ENCODE measurements at places on chromosomes 2 and 18.

GRCh38 chr2:224014336-224014735 is 24.8 kb downstream of the SERPINE2 start:
- DNase-seq = no peak

- no peak for DNase-seq
Observed at GRCh38 chr2:234145511-234145910, 95.0 kb downstream of the SPP2 start.

DNA sequence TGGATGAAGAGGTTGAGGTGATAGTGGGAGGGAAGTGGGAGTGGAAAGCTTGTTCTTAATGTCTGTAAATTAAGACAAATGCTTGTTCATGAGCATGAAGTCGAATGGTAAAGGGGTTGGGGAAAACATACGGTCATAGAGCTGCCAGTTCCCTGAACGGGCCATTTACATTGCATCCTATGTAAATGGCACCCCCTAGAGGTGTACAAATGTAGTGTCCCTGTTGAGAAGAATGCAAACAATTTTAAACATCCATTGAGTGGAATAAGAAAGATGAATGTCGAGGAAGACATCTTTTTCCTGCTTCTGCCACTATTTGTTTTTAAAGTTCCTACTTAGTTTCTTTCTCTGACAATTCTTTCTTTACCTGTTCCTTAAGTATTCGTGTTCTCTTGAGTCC is 155.7 kb downstream of the RDH14 start:
- DNase-seq = no peak

GRCh38 chr2:181991171-181991885 is 5.7 kb downstream of the PPP1R1C start:
- DNase-seq = no peak

- no peak for DNase-seq
Observed at GRCh38 chr2:58959996-58960395, 718.9 kb upstream of the FANCL start.

DNA sequence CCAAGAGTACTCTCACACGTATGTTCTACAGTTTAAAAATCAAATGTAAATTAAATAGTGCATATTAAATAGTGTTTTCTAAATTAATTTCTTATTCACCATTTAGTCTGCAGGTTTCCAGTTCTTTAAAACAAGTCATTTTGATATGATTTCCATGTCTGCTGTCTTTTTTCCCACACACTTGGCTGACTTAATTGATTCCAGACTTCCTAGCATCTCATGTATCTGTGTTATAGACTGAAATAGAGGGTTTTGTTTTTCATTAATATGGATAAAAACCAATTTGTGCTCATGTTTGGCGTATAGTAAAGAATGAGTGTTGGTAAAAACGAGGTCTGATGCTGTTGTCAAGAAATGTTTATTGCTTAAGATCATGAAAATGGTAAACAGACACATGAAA is 104.3 kb downstream of the SRBD1 start:
- no peak for DNase-seq

DNA sequence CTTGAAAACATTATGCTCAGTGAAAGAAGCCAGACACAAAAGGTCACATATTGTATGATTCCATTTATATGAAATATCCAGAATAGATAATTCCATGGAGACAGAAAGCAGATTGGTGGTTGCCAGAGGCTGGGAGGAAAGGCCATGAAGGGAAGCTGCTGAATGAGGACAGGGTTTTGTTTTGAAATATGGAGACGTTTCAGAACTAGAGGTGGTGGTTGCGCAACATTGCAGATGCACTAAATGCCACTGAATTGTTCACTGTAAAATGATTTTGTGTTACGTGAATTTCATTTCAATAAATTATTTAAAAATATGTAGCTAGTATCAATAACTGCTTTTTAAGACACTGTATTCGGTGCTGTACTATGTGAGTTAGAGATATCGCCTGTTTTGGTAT is 101.7 kb upstream of the ZNF236 start:
- DNase-seq = no peak

- DNase-seq = no peak
Observed at GRCh38 chr2:177118636-177119035, 94.0 kb upstream of the HNRNPA3 start.
